T-cell (primary cell): ENCODE measurements at places on chromosomes 6 and 20. TPM values are rescaled to one million over a fixed set of nuclear protein-coding genes. Genes with fewer than 3 reads are reported as not detected.

DNA sequence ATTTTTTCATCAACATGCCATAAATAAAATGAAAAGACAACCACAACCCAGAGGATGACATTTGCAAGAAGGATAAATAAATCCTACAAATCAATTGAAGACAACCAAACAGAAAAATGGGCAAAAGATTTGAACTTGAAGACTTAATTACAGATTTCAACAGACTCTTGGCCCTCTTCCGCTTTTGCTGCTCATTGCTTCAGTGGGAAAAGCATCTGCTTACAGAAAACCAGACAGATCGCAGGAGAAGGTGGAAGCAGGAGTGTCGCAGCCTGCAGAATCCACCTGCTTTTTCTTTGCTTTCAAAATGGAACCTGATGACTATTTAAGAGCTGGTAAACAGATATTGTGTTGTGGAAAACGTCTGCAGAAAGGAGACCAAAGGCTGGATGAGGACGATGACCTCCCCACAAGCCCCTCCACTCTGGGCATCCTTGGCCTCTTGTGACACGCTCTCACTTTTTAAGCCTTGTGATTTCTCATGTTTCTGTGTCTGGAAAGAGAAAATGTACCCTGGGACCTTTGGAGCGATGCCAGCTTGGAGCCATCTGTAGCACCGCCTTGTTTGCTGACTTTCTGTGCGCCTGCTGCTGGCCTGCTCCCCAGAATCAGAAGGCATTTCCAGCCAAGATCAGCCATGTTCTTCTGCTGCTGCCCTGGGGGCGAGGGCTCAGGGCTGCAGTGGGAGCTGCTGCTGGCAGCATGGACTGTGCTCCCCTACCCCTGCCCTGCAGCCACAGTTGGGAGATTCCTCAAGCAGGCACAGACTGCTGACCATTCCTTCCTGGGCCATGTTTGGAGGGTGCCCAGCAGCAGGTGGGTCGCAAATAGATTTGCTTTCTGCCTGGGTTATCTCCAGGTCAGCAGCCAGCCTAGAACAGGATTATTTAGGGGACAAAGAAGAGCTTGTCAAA is 3.6 kb upstream of the CSTL1 start:
- no peak overlapping the region for H3K27ac ChIP-seq
- no peaks in the 10 kb centered on the region for H3K4me1 ChIP-seq
- H3K4me3 ChIP-seq: no peak overlapping the region
- no peaks in the 10 kb centered on the region for H3K27me3 ChIP-seq
- H3K36me3 ChIP-seq: no peaks in the 10 kb centered on the region

- H3K27ac ChIP-seq: no peak overlapping the region
- no peaks in the 10 kb centered on the region for H3K27me3 ChIP-seq
- DNase-seq: no peak
- H3K36me3 ChIP-seq: no peaks in the 10 kb centered on the region
- H3K4me1 ChIP-seq: peaks cover 15% of the 10 kb centered on the region
- no peak overlapping the region for H3K4me3 ChIP-seq
Observed at GRCh38 chr6:107843400-107843799, 19.3 kb upstream of the SCML4 start.

Gene SIRPB2
- 0.58 TPM for total RNA-seq

GRCh38 chr6:160122744-160123143 is 1.1 kb downstream of the SLC22A1 start:
- DNase-seq: no peak
- no peaks in the 10 kb centered on the region for H3K4me1 ChIP-seq
- H3K36me3 ChIP-seq: no peaks in the 10 kb centered on the region
- no peak overlapping the region for H3K4me3 ChIP-seq

- H3K4me3 ChIP-seq: no peak overlapping the region
- H3K27me3 ChIP-seq: no peaks in the 10 kb centered on the region
- DNase-seq: no peak
- peaks cover 28% of the 10 kb centered on the region for H3K4me1 ChIP-seq
- H3K27ac ChIP-seq: no peak overlapping the region
Observed at GRCh38 chr6:112038756-112039430, 15.0 kb upstream of the CCN6 start.

GRCh38 chr6:52564856-52565255 is 12.0 kb downstream of the TRAM2 start:
- H3K36me3 ChIP-seq: no peaks in the 10 kb centered on the region
- no peak for DNase-seq
- H3K27ac ChIP-seq: no peak overlapping the region
- H3K27me3 ChIP-seq: no peaks in the 10 kb centered on the region
- H3K4me1 ChIP-seq: peaks cover 2% of the 10 kb centered on the region

GRCh38 chr6:117477988-117478852 is 4.3 kb upstream of the DCBLD1 start:
- H3K36me3 ChIP-seq: no peaks in the 10 kb centered on the region
- no peak overlapping the region for H3K27ac ChIP-seq
- H3K27me3 ChIP-seq: peaks cover 11% of the 10 kb centered on the region
- H3K4me1 ChIP-seq: peaks cover 16% of the 10 kb centered on the region
- no peak for DNase-seq

DNA sequence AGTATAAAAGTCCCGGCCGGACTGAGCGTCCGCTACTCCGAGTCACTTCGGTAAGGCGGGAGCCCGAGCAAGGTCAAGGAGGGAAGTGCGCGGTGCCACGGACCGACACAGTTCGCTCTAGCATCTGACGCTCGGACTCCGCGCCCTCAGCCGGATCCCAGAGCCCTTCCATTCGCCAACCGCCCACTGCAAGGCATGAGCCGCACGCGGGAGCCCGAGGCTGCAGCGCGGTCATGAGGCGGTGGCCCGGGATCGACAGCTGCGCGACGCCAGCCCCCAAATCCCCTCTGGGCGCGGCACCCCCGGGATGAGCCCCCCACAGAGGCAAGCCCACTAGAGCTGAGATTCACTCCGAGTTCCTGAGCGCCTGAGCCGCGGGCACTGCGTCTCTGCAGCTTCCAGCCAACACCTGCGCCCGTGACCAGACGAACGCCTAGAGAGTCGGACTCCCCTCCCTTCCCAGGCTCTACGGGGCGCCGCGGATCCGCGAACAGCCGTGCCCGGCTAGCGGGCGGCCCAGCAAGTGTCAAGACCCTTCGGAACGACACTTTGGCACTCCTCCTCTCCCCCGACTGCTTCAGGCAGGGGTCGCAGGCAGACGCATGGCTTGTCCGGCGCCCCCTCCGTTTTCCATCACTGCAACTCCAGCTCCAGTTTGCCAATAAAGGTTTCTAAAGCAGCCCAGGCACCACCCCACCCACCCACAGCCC is 725 bp upstream of the ISM1 start:
- DNase-seq: no peak
- H3K27ac ChIP-seq: no peak overlapping the region
- H3K36me3 ChIP-seq: no peaks in the 10 kb centered on the region
- peaks cover 37% of the 10 kb centered on the region for H3K27me3 ChIP-seq
- peak overlapping the region; percentile 57 for H3K4me3 ChIP-seq
- H3K4me1 ChIP-seq: peaks cover 24% of the 10 kb centered on the region

GRCh38 chr6:48280035-48280620 is 169.1 kb upstream of the PTCHD4 start:
- no peak overlapping the region for H3K4me3 ChIP-seq
- no peak overlapping the region for H3K27ac ChIP-seq
- no peaks in the 10 kb centered on the region for H3K27me3 ChIP-seq
- H3K4me1 ChIP-seq: no peaks in the 10 kb centered on the region

DNA sequence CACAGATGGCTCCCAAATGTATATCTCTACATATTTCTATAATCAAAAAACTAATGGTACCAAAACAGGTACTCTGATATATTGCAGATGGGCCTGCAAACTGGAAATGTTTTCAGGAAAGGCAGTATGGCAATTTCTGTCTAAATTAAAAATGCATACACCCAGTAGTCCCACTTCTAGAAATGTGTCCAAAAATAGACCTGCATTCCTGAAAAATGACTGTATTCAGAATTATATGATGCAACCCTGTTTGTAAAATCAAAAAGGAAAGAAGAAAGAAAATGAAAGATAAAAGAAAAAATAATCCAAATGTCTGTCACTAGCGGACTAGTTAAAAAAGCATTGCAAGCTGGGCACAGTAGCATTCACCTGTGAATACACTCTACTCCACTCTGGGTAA is 12.9 kb upstream of the MICB start:
- no peak for DNase-seq
- H3K27ac ChIP-seq: no peak overlapping the region
- H3K4me3 ChIP-seq: no peak overlapping the region

DNA sequence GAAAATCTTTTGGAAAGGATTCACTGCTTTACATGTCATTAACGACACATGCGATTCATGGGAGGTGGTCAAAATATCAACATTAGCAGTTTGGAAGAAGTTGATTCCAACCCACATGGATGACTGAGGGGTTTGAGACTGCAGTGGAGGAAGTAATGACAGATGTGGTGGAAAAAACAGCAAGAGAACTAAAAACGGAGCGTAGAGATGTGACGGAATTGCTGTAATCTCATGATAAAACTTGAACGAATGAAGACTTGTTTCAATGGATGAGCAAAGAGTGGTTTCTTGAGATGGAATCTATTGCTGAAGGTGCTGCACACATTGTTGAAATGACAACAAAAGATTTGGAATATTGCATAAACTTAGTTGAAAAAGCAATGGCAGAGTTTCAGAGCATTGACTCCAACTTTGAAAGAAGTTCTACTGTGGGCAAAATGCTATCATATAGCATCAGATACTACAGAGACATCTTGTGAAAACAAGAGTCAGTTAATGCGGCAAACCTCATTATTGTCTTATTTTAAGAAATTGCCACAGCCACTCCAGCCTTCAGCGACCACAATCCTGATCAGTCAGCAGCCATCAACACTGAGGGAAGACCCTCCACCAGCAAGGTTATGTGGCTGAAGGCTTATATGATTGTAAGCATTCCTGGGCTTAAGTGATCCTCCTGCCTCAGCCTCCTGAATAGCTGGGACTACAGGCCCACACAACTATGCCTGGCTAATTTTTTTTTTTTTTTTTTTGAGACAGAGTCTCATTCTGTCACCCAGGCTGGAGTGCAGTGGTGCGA is 19.2 kb downstream of the SRSF3 start:
- peaks cover 15% of the 10 kb centered on the region for H3K4me1 ChIP-seq
- H3K27me3 ChIP-seq: no peaks in the 10 kb centered on the region
- peaks cover 4% of the 10 kb centered on the region for H3K36me3 ChIP-seq

- H3K27me3 ChIP-seq: no peaks in the 10 kb centered on the region
- H3K4me1 ChIP-seq: no peaks in the 10 kb centered on the region
- no peak overlapping the region for H3K4me3 ChIP-seq
- H3K36me3 ChIP-seq: no peaks in the 10 kb centered on the region
Observed at GRCh38 chr6:95795927-95796326, 218.6 kb downstream of the MANEA start.

DNA sequence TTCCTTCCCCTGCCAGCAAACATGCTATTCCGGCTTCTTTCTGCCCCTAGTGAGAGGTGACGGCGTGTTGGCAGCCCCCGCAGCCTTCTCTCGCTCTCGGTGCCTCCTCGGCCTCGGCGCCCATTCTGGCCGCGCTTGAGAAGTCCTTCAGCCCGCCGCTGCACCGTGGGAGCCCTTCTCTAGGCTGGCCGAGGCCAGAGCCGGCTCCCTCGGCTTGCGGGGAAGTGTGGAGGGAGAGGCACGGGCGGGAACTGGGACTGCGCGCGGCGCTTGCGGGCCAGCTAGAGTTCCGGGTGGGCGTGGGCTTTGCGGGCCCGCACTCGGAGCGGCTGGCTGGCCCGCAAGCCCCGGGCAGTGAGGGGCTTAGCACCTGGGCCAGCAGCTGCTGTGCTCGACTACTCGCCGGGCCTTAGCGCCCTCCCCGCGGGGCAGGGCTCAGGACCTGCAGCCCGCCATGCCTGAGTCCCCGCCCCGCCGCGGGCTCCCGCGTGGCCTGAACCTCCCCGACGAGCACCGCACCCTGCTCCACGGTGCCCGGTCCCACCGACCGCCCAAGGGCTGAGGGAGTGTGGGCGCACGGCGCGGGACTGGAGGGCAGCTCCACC is 20.0 kb upstream of the PXDC1 start:
- H3K4me1 ChIP-seq: no peaks in the 10 kb centered on the region
- no peaks in the 10 kb centered on the region for H3K36me3 ChIP-seq
- H3K4me3 ChIP-seq: no peak overlapping the region
- DNase-seq: no peak

Gene THBD
- total RNA-seq: 0.07 TPM

- no peak for DNase-seq
- H3K27ac ChIP-seq: no peak overlapping the region
- peaks cover 8% of the 10 kb centered on the region for H3K27me3 ChIP-seq
- no peaks in the 10 kb centered on the region for H3K36me3 ChIP-seq
- H3K4me3 ChIP-seq: no peak overlapping the region
Observed at GRCh38 chr6:159513914-159514313, 179.1 kb downstream of the SOD2 start.

GRCh38 chr6:140744659-140745320 is 1370.3 kb upstream of the CITED2 start:
- H3K27ac ChIP-seq: no peak overlapping the region
- no peaks in the 10 kb centered on the region for H3K27me3 ChIP-seq
- no peaks in the 10 kb centered on the region for H3K4me1 ChIP-seq
- no peak overlapping the region for H3K4me3 ChIP-seq

GRCh38 chr6:107727096-107727757 is 96.9 kb downstream of the SCML4 start:
- peak overlapping the region; percentile 2 for H3K27ac ChIP-seq
- no peaks in the 10 kb centered on the region for H3K36me3 ChIP-seq
- H3K27me3 ChIP-seq: no peaks in the 10 kb centered on the region
- H3K4me1 ChIP-seq: peaks cover 46% of the 10 kb centered on the region
- H3K4me3 ChIP-seq: no peak overlapping the region

Gene PAK5
- total RNA-seq: not detected

DNA sequence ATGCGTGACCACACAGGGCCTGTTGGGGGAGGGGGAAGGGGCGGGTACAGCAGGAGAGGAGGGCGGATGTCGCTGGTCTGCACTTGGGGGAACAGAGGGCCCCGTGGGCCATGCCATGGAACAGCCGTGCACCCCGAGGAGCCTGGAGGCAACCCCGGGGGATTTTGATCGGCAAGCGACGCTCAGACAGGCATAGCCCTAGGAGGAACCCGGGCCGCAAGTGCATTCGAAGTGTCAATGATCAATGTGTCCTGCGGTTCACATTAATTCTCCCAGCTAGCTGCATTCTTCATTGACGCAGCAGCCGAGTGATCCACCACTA is 772.8 kb upstream of the DEFB115 start:
- no peak for DNase-seq
- no peaks in the 10 kb centered on the region for H3K4me1 ChIP-seq
- no peak overlapping the region for H3K27ac ChIP-seq
- H3K27me3 ChIP-seq: no peaks in the 10 kb centered on the region
- no peaks in the 10 kb centered on the region for H3K36me3 ChIP-seq

Gene NRSN2
- total RNA-seq: 1.3 TPM

Gene NHSL1
- total RNA-seq: 0.23 TPM
